Left forelimb (tissue), 1 donor: ENCODE measurements at places on chromosomes 12 and 14.

DNA sequence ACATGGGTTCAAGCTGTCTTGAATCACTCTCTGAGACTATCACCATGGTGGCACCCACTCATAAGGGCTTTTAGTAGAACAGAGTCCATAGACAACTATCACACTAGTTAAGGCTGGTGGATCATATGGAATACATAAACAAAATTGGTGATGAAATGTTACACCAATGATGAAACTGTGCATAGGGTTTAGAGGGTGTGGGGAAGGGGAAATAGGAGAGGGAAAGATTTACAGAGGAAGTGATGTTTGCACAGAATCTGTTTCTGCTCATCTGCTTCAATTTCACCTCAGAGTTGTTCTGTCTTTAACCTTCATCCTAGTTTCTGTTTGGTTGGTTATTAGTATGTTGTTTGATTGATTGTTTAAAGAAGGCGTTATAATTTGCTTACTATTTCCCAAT lies 2.4 kb upstream of the RXYLT1 start:
- DNase-seq, result no peak

DNA sequence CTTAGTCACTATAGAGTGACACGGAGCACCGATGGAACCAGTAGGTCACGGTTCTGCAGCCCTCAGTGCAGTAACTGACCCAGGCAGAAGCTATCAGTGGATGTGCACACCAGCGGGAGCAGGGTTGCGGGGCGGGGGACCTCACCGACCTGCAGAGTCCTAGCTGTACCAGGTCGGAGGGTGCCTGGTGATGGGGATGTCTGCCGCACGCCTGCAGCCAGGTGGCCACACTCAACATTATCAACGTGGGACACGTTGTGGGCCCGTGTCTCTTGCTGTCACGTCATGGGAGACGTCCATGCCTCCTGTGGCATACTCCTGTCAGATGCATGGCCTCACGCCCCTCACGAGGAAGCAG lies 55.2 kb downstream of the ADGRD1 start:
- no peak for DNase-seq

DNA sequence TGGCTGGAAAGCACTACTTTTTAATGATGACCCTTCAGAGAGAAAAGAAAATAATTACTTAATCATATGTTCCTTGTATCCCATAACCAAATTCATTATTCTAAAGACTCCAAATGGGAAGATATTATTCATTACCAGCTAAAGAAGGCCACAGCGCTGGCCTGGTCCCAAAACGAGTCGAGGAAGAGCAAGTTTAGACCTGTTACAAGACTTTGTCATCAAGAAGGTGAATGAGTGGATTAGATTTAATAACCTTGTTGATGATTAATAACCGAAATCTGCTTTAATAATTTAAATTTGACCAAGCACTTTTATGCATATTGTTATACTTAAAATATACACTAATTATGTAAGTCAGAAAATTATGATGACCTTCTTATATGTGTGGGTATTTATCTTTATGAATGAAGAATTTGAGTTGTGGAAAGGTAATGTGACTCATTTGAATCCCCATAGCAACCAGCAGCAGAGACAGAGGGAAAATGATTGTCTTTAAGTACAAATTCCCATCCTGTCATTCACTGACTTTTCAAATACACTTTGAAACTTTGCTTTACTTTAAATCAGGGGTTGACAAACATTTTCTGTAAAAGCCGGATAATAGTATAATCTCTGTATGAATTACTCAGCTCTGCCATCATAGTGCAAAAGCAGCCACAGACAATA lies 200.3 kb upstream of the NPAS3 start:
- no peak for DNase-seq

DNA sequence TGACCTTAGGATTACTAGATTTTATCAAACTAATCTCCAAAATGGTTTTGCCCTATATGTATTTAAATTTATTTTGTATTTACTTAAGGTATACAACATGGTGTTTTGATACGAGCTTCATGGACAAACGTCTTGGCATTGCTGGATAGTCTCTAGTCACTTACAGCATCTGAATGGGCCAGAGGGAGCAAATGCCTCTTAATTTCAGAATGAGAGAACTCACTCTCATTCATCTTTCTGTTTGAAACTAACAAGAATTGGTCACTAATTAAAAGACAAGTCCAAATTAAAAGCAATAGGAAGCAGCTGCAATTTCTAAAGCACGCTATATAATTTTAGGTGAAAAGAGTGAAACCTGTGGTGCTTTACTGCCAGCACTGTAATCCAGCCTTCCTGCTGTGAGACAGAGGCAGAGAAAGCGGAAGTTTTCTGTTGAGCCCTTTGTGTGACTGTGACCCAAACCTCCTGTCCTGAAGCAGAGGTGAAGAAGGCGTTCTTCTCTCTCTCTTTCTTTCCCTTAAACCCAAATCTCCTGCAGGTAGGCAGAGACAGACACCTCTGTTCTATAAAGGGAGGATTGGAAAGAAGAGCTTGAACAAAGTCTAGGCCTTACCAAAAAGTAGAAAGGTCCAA lies 184.6 kb upstream of the NAV3 start:
- DNase-seq, result no peak

DNA sequence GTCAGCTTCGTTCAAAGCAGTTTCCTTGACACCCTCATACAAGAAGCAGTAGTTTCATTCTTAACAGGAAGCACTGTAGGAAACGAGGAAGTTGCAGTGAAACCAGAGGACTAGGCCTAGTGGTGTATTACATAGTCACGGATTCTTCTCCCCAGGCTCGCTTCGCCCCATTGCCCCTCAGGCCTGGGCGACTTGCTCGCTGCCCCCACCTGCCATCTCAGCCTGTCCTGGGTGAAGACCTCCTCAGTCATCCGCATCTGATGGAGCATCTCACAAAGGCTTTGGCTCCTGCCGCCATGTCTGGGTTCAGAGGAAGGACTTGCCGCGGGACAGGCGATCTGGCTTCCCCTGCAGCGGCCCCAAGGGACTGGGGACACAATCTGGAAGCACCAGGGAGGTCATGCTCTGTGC lies 93.5 kb downstream of the LMNTD1 start:
- no peak for DNase-seq
